HL-60 (cell line): ENCODE measurements at places on chromosomes 2 and 18.

- no peak for DNase-seq
Observed at GRCh38 chr2:39659765-39660611, 5.7 kb upstream of the TMEM178A start.

DNA sequence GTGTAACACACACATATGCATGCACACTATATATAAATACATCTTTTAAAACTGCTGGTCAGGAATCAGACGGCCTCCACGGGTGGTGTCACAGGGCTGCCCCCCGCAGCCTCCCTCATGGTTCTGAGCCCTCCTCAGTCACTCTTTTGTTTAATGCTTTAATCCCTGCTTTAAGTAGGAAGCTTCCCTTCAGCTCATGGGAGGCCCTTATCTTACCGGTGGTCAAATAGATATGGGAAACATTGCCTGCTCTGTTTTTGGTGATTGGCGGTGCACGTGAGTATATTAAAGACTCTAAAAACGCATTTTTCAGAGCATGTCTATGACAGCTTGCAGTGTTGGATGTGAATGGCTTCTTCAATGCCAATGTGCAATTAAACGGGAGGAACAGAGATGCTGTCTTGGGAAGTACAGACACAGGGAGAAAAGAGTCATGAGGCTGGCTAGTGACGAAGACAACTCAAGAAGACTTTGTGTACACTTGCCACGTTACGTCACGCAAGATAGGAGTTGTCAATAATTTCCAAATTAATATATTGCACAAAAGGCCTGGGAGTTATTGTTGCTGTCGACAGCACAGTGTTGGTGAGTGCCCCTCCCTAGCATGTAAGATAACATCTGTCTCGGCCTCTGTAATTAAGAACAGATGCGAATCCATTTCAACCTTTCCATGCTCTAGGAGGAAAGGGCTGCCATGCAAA lies 23.3 kb downstream of the GNLY start:
- no peak for DNase-seq

GRCh38 chr2:166433457-166433856 lies 57.7 kb upstream of the SCN9A start:
- DNase-seq, result no peak

GRCh38 chr2:170341684-170342623 lies 164.0 kb downstream of the MYO3B start:
- DNase-seq, result no peak

DNA sequence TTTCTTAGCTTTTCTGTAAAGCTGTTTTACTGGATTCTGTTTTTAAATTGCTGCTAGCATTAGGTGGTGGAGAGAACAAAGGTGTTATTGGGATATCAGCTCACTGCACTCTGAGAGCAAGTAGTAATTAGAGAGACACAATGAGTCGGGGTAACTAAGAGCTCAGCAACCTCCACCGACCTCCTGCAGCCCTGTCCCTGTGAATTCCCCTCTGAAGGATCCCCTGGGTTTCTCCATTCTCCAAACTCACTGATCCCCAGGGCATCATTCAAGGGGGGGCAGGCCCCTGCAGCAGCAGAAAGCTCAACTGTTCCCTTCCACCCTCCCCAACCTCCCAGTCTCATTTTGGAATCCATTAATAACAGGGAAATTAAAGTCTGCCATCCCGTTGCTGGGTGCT lies 73.0 kb downstream of the MTCL1 start:
- DNase-seq, result no peak

DNA sequence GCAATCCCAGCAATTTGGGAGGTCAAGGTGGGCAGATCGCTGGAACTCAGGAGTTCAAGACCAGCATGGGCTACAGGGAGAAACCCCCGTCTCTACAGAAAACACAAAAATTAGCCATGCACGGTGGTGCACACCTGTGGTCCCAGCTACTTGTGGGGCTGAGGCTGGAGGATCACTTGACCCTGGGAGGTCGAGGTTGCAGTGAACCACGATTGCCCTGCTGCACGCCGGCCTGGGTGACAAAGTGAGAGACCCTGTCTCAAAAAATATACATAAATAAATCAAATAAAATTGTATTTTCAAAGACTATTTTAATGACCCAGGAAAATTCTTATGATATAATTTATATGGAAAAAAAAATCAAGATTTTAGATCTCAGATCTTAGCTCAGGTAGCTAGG lies 191.5 kb downstream of the ZFP36L2 start:
- DNase-seq, result no peak

DNA sequence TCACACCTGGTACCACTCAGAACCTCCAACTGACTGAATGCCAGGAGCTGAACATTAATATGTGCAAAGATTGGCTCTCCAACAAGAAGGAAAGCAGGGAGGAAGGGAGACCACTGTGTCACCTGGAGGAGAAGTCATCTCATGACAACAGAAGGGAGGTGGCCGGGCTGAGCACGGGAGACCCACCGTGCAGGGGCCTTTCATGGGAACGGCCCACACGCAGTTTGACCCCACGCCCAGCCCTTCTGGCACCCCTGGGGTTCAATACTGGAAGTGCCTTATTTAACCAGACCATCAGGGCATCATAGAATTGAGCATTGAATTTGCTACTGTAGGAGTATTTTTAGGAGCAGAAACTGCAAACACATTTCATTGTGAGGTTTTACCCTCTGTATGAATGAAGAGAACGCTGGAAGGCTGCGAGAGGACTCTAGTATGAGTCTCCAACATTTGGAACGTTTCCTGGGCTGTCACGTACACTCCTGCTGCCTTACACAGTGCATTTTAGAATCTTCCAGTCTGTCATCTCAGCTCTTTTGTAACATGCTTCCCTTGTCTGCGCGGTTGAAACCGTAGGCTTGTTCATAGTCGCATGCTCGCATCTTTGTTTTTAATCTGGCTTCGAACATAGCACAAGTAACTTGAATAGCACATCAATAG lies 132.1 kb downstream of the NFATC1 start:
- no peak for DNase-seq

DNA sequence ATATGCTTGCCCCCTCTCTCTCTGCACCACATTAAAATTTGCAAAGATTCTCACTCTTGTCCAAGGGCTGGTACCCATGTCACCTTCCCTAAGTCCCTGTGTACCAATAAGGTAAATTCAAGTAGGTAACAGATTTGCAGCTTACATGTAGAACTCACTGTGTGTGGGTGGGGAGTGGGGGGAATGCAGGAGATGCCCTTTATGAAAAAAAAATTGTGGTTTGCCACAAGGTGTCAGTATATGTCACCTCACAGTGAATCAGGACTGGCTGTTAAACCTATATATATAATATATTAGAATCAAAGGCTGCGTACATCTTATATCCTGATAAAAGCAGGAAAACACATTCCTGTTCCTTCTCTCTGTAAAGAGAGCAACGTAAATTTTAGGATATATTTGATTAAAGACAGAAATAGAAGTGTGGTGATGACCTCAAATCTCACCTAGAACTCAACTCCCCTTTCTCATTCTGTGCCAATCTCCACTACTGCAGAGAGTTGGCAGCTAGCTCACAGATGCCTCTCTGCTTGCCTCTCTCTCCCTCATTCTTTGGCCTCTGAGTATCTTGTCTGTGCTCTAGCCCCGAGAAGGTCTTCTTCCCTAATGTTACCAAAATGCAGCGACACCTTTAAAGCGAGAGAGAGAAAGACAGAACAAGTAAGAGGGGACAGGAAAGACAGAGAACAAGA lies 536 bp downstream of the XDH start:
- DNase-seq, result no peak

DNA sequence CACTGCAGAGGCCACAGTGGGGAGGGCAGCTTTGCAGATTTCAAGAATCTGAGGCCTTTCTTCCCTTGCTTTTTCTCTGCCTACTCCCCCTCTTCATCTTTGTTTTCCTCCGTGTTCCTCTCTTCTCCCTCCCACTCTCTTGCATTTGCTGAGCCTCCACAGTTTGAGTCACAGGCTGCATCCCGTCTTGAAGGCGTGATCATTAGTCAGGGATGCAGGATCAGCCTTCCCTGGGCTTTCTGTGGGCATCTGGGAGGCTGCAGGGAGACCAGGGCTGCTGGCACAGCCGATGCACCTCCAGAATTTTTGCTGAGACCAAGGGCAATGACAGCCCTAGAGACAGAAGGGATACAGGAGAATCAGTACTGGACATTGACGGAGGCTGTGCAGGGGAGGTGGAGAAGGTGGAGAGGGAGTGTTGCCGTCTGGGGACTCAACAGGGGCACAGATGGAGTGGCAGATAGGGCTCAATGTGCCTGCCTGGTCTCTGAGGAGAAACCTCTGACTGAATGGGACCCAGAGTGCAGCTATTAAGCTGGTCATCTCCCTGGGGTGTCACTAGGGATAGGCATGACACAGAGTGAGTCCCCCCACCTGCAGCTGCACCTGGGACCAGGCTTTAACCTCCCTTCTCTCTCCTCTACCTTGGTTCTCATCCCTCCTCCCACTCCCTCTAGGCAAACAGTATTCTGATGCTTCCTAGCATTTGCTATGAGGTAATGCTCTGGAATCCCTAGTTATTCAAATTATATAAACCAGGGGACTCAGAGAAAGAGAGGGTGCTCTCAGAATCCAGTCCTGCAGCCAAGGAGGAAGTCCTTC lies 29.0 kb upstream of the DNAJC27 start:
- no peak for DNase-seq

DNA sequence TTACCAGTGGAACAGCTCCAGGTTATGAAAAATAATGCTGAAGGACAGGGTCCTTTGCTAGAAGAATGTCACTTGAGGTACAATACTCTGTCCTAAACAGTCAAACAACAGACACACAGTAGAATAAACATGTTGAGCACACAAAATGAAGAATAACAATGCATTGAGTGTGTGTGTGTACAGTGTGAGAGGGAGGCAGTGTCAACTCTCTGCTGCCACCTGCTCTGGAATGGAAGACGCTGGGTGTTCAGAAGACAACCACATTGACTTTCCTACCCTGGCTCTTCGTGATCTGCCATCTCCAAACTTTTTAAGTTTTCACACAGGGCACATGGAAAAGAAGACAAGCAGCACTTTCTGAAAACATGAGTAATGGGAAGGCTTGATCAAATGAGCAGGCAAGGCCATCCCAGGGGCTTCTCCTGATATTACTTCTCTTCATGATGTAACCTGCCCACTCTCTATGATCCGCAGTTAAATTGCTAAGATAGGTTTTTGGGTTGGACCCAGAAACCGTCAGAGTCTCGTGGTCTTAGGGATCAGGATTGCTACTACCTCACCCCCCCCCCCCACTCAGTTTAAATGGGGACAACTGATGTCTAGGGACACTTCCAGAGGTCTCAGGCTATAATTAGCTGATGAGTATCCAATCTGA lies 533.2 kb upstream of the TNP1 start:
- no peak for DNase-seq

GRCh38 chr18:48319801-48320638 lies 89.2 kb downstream of the ZBTB7C start:
- no peak for DNase-seq

DNA sequence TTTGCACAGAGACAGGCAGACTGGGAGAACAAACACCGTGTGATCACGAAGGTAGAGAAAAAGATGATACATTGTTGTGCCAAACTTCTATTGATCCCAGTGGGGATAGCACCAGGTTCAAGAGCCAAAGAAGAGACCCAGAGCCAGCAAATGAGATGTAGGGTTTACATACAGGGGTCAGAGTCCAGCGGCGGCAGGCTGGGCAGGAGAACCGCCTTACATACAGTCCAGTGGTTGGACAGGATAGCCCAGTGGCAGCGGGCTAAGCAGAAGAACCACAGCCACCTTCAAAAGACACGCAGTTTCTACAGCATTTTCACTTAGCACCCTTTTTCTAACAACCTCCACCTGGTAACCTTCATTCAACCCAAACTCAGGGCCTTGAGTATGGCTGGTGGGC lies 932.8 kb downstream of the SLC4A3 start:
- DNase-seq, result no peak

DNA sequence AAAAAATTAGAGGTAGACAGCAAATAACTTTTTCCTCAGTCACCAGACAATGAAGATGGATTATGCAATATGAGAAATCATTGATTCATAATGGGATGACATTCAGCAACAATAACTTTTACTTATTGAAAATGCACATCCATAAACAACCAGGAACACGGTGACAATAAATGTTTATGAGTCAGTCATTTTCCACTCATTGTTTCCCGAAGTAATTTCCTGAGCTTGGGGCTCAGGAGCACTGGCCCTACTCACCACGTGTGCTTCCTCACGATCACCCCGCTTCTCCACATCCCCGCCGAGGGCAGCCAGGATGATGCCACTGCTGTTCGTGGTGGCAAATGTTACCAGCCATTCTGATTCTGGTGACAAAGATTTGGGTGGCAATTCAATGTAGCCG lies 156.3 kb downstream of the LAMA1 start:
- DNase-seq, result no peak

GRCh38 chr2:60547841-60548240 lies 5.6 kb downstream of the BCL11A start:
- no peak for DNase-seq

- DNase-seq, result no peak
Observed at GRCh38 chr2:61425605-61426155, 45.2 kb downstream of the USP34 start.

- DNase-seq, result no peak
Observed at GRCh38 chr2:150426724-150427123, 60.7 kb downstream of the RND3 start.

DNA sequence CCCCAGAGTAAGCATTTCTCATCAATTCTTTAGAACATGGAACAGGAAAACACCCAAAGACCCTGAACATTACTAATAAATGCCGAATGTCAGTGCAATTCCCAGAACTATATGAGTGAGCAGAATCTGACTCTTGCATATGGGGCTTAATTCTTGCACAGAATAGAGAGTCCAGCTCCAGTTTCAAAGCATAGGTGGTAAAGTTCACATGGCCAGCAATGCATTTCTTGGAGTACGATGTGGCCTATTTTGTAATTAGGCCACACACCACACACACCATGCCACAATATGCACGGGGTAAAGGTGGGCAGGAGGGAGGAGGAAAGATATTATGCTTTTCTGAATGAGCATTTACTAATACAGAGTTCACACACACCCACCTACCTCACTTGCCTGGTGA lies 56.5 kb downstream of the PLA2R1 start:
- no peak for DNase-seq

GRCh38 chr2:173669271-173669853 lies 295.8 kb downstream of the SP3 start:
- DNase-seq, result no peak

- DNase-seq, result no peak
Observed at GRCh38 chr18:78160961-78161656, 818.5 kb upstream of the SALL3 start.

- no peak for DNase-seq
Observed at GRCh38 chr2:58620093-58620492, 379.0 kb upstream of the FANCL start.

DNA sequence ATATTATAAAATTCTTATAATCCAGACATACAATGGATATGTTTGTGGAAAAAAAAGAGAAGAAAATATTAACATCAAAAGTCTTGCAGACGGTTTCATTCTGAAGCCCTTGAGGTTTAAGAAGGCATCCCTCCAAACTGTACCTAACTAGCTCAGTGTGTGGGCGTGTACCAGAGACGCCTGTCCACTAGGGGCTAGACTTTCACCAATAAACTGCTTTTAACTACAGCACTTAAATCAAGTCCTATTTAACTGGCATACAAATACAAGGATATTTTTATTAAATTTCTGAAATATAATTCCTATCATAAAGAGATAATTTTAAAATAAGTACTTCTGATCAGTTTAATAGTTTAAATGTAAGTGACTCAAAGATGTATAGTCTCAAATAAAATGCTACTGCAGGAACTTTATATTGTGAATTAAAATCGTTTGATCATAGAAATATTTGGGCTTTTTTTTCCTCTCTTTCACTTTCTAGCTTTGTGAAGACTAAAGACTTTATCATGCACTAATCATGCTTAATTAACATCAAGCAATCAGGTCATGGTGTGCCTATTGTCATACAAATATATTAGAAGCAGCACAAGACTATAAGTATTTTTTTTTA lies 437.7 kb downstream of the SATB2 start:
- DNase-seq, result no peak
